Astrocyte of the hippocampus (primary cell): ENCODE measurements at places on chromosomes 6 and 20.

DNA sequence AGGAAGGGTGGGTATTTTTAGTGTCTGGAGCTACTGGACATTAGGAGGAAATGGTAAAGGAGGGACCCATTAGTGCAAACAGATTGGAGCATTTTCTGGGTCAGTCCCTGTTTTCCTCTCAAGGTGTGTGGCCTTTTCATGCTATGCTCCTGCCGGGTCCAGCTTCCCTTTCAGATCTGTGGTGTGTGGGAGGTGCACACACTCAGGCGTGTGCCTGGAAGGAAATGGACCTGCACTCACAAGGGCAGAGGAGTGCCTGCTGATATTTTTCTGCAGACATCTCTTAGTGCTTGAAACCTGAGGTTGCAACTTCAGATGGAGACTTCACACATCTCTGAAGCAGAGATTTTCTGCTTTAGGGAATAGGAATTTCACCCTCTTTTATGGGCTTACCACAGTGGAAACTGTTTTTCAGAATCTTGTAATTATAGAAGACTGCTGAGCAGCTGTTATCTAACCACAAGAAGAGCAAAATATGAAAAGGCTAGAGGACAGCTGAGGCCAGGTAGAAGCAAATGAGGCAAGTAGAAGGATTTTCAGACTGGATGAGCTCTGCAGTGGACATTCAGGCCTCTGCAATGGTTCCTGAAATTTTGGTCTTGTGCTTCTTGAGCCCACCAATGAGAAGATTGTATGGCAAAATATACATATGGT lies 764.3 kb downstream of the QKI start:
- no peak for DNase-seq

GRCh38 chr20:20359628-20360027 lies 8.3 kb upstream of the INSM1 start:
- DNase-seq = no peak

- peak; percentile 80 for DNase-seq
Observed at GRCh38 chr20:11274141-11274594, 600.4 kb upstream of the JAG1 start.

DNA sequence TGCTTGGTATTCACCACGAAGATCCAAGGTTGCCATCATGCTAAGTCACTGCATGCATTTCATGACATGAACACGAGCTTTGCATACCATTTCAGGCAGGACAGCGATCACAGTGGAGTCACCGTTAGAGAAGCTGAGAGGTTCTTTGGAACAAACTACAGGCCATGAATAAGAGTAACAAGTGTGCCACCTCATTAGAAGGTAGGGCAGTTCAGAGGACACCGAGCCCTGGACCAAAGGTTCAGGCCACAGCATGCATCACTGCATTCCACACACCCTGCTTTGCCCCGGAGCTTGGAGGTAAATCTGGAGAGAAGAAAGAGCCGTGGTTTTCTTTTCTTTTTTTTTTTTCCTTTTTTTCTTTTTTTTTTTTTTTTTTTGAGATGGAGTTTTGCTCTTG lies 66.9 kb upstream of the CDH4 start:
- peak; percentile 14 for DNase-seq

GRCh38 chr6:52261229-52261628 lies 16.9 kb upstream of the IL17F start:
- peak; percentile 5 for DNase-seq

DNA sequence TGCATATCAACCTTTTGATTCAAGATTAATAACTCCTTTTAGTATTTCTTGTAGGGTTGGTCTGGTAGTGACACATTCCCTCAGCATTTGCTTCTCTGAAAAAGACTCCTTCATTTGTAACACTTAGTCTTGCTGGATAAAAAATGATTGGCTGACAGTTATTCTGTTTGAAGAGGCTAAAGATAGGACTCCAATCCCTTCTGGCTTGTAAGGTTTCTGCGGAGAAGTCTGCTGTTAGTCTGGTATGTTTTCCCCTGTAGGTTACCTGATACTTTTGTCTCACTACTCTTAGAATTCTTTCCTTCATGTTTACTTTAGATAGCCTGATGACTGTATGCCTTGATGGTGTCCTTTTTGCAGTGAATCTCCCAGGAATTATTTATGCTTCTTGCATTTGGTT lies 96.0 kb downstream of the CARMIL1 start:
- DNase-seq = no peak

GRCh38 chr6:45651301-45651700 lies 273.6 kb upstream of the SUPT3H start:
- no peak for DNase-seq

DNA sequence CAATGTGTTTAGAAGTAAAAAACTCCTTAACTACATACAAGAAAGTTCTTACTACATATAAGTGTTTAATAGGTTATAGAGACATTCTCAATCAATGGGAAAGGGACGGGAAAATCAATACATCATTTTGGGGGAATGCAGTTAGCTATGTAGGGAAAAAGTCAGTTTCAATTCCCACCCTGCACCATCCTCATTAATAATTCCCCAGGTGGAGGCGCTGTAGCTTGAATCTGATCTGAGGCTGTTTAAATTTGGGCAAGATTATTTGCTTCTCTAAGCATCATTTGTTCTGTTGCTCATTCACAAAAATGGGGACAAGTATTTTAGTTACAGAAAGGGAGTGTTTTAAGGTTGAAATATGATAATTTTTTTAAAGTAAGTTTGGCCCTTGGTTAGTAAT lies 19.1 kb downstream of the OLIG3 start:
- DNase-seq = no peak

DNA sequence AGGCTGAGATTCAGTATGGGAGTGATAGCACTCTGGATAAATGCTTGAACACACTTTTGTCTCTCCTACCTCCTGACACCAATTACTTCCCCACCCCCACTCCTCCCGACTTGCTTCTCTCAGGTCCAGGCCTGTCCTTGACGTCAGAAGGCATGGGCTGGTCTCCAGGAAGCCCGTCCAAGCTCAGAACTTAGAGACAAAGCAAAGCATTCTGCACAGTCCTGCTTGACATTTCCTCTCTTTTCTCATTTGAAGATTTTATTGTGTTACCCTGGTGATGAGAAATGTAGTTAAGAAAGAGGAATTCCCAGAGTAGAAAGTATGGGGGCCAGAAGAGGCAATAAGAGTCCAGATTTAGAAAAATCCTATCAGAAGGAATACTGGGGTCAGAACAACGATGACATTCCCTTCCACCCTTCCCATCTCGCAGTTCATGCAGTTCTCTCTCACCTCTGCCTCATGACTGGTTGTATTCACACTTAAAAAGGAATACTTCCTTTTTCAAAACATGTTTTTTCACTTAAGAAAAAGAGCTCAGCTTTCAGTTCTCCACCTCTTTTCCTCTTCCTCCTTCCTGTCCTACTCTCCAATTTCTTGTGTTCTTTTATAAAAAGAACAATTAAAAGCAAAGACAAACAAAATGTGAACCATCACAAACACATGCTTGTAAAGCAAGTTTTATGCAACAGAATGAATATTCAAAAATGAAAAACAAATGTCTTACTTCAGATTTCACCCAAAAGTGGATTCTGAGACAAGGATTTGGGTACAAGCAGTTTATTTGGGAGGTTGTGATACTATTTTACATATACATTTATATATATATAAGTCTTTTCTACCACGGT lies 18.5 kb upstream of the FAM184A start:
- DNase-seq = peak; percentile 66

GRCh38 chr6:47319867-47320266 lies 10.2 kb upstream of the TNFRSF21 start:
- no peak for DNase-seq

DNA sequence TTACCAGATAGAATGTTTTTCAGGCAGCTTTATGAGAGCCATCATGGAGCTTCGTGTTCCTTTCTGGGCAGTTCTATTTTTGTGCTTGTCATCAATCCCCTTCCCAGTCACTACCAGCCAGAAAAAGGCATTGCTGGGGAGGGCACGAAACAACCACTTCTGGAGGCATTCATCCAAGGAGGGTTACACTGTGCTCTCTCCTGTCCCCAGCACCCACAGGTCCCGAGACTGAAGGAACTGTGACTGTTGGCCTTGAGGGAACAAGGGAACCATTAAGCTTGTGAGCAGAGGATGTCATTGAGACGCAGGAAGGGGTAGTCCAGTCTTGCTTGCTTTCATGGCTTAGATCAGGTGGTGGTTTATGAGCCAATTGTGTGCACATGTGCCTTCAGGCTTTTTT lies 20.1 kb upstream of the ENPP5 start:
- DNase-seq = no peak

- DNase-seq = no peak
Observed at GRCh38 chr6:25998379-25998778, 35.8 kb downstream of the TRIM38 start.

GRCh38 chr6:15464211-15464725 lies 198.6 kb downstream of the DTNBP1 start:
- DNase-seq = peak; percentile 66
